ENCODE measurements at places on chromosomes 5 and 9.

GRCh38 chr9:130117816-130118632 is 54.2 kb upstream of the NCS1 start:
- no peak for DNase-seq

- DNase-seq = no peak
Observed at GRCh38 chr5:163861670-163862069, 356.3 kb downstream of the MAT2B start.

GRCh38 chr5:163498886-163499285 is 6.5 kb upstream of the MAT2B start:
- DNase-seq = no peak

DNA sequence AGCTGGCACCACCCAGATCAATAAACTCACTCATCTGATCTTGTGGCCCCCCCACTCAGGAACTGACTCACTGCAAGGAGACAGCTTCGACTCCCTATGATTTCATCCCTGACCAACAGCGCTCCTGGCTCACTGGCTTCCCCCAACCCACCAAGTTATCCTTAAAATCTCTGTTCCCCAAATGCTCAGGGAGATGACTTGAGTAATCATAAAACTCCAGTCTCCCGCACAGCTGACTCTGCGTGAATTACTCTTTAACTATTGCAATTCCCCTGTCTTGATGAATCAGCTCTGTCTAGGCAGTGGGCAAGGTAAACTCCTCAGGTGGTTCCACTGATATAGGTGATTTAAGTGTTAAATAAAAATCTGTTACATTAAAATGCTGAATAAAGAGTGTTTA is 1.9 kb upstream of the TRIM32 start:
- DNase-seq = no peak

GRCh38 chr5:40660751-40661150 is 19.0 kb upstream of the PTGER4 start:
- no peak for DNase-seq

GRCh38 chr9:94619026-94619425 is 20.3 kb downstream of the FBP1 start:
- no peak for DNase-seq

DNA sequence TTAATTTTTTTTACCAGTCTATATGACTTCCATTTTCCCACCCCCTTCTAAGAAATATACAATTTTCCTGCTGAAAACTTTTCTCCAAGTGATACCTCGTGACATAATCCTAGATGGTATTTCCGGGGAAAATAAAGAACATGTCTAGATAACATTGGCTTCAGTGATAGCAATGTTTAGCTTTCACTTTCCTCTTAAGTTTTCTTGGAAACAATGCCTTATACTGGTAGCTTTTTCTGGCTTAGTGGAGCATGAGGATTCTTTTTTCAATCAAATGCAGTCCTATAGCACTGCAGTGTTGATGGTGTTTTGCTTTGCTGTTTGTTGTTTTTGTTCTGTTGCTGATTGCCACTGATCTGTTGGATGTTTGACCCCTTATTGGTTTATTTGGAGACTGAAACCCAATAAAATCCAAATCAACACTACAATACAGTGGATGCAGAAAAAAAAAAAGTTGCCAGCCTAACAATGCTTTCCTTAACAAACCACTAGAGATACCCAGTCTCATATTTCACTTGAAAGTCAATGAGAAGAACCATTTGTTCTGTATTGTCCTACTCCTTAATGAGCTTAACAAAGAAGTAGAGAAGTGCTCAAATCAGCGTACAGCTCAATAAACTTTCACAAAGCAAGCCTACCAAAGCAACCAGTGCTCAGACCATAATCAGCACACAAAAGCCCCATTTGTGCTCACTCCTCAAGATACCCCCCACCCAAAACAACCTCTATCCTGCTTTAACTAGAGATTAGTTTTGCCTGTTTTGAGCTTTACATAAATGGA is 74.2 kb upstream of the GRAMD2B start:
- DNase-seq = no peak

DNA sequence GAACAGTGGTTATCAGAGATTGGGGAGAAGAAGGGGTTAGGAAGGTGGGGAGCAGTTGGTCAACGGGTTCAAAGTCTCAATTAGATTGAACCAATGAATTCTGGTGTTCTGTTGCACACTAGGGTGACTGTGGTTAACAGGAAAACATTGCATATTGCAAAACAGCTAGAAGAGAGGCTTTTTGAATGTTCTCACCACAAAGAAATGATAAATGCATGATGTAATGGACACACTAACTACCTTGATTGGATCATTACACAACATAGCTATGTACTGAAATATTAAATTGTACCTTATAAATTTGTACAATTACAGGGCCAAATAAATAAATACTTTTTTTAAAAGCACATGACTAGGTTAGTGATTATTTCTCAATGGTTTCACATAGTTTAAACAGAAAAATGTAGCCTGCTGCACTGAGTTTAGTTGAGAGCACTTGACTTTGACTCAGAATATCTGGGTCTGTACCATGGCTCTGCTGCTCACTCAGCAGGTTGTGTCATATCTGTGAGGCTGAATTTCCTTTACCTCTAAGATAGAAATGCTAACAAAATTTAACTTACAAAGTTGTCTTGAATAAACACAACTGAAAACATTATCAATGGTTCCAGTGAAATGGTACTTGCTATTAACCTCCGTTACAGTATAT is 30.4 kb downstream of the NUDT12 start:
- DNase-seq = no peak

DNA sequence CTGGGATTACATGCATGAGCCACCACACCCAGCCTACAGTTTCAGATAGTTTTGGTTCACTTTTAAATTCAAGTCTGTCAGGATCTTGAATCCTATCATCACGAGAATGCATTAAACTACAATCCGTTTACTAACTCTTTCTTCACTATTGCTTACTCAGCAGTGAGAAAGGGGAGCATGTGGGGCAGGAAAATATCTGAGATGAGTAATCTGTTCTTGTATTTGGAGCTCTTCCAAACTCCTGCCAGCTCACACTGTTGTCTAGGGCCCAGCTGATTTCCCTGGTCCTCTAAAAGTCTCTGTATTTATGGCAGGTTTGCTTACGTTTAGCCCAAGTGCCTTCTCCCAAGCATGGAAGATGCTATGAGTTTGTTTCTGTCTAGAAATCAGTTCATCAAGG is 152.2 kb downstream of the FGF18 start:
- no peak for DNase-seq

- DNase-seq = no peak
Observed at GRCh38 chr9:137226338-137227053, 806 bp upstream of the RNF224 start.

- DNase-seq = no peak
Observed at GRCh38 chr5:142425286-142426065, 100.7 kb upstream of the SPRY4 start.

DNA sequence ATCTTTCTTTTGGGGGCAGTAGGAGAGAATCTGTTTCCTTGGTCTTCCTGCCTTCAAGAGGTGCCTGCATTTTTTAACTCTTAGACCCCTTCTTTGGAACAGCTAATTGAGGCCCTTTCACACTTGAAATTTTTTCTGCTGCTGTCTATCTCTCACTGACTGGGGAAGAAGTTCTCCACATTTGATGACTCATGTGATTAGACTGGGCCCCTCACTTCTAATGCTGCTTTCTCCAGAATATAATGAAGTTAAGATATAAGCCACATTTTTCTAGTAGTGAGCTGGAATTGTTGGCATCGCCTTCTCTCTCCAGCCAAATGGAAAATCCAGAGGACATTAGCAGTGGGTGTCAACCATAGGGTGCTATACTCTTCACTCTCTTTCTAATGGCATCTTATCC is 12.4 kb downstream of the ZNF474 start:
- no peak for DNase-seq

DNA sequence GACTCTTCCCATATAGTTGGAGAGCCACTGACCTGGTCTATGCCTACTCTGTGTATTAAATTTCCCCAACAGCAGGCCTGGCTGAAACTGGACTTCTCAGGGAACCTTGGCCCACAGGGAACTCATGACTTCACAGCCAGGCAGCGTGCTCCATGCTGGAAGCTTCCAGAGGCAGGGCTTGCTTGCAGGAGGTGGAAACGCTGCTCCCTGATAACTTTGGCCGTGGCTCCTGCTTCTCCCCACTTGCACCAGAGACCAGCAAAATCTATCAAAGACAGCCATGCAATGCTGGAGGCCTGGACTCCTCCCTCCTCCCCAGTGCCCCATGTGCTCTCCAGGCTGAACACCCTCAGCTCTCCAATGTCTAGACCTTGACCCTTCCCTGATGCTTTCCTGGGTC is 137.1 kb downstream of the GABBR2 start:
- no peak for DNase-seq

- no peak for DNase-seq
Observed at GRCh38 chr9:105737205-105737604, 42.9 kb downstream of the TMEM38B start.

DNA sequence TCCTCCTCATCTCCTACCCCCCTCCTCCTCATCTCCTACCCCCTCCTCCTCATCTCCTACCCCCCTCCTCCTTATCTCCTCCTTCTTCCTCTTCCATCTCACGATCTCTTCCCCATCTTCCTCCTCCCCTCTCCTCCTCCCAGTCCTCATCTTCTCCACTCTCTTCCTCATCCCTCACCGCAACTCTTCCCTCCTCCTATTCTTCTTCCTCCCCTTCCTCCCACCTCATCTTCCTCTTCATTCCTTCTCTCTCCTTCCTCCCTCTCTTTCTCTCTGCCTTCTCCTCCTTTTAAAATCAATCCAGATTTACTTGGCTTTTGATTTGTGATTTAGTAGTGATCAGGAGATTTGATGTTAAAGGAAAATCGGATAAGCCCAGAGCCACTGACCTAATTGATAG is 15.0 kb upstream of the BOD1 start:
- no peak for DNase-seq

DNA sequence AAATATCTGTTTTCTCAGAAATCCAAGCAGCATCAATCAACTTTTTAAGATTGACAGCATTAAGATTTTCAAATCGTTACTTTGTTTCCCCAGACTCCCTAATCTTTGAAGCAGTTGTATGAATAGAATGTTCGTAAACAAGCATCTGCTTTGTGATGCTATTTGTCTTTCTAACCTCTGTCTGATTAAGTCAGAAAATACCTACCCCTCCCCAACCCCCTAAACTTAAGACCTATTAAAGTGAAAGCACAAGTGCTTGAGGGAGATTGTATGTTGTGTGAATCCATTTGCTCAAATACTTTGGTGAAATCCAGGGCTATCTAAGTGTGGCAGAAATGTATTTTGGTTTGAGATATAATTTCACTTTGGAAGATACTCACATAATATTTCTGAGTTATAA is 47.9 kb upstream of the C5orf47 start:
- DNase-seq = no peak

DNA sequence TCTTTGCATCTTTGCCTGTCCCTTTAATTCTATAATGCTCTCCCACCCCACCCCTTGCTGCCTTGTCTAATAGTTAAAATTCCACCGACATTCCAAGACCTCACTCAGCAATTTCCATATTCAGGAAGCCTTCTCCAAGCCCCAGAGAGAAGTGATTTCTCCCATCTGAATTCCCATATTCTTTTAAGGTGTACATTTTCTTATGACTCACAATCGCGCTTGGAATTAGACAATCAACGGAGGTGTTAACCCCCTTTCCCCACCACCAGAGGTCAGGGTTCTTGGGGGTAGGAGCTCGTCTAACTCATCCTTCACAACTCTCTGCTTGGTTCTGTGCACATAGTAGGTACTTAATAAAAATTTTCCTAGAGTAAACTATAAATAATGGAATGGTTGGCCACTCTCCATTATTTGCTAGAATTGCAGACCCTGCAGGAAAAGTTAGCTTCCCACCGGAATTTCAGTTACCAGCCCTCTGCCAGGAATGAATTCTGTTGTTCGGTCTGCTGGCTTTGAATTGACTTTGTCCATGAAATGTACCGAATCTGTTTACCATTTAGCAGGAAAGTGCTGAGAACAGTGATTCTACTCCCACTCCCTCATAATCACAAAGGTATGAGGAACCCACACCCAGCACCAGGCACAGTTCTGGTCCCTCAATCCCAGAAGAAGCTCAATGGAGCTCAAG is 5.0 kb downstream of the KCNIP1 start:
- DNase-seq = no peak

GRCh38 chr5:66223637-66224036 is 79.5 kb downstream of the SREK1 start:
- DNase-seq = no peak

DNA sequence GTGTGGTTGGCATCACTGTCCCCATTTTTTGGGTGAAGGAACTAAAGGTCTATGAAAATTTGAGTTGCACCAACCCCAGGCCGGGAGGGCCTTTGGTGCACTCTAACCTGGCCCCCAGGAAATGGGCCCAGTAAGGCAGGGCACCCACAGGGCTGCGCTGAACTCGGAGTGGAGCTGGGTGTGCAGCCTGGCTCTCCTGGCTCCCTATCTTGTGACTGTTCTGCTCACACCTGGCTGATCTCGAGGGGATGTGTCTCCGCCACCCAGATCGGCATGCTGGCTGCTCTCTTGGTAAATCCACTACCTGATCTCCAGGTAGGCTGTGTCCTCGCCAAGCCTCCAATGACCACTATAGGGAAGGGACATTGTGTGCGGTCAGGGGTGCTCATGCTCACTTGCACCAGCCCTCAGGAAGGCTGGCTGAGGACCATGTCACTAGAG is 259.8 kb downstream of the NSG2 start:
- DNase-seq = no peak

DNA sequence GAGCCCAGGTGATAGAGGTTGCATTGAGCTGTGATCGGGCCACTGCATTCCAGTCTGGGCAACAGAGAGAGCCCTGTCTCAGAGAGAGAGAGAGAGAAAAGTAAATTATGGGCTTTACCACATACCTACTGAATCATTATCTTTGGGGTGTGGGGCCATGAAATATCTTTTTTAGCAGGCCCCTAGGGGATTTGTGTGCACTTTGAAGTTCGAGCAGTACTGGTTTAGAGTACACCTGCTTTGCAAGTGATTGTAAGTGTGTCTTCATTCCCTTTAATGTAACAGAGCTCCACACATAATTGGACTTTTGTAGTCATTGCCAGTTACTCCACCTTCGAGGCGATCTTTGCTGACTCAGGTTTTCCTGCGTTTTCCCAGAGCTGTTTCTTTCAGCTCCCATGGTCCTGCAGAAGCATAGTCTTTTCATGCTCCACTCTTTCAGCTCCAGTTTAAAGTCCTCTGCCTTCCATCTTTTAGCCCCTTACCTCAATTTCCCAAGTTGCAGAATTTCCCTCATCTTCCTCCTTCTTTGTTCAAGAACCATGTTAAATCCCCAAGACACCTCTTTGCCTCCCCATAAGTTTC is 24.0 kb upstream of the FRMPD1 start:
- no peak for DNase-seq

DNA sequence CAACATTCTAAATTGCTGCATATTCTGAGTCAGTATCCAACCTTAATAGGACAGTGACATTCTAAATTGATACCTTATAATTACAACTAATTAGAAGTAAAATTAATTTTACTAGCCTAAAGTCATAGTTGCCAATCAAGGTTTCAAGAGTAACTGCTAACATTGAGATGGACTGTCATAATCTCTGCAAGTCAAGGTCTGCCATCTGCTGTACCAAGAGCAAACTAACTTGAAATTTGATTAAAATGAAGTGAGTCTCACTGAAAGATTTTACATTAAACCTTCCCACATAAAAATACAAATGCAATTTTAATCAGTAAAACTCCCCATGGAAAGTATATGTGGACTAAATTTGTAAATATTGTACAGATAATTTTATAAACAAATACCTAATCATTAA is 235.3 kb downstream of the PRDM9 start:
- DNase-seq = no peak

GRCh38 chr9:131062969-131063368 is 33.4 kb upstream of the AIF1L start:
- DNase-seq = no peak

- DNase-seq = no peak
Observed at GRCh38 chr9:84945878-84946538, 276.5 kb downstream of the NTRK2 start.

Measured in NCI-H1930 (cell line).